Stimulated activated CD4-positive, alpha-beta T cell treated with anti-CD3 and anti-CD28 coated beads, Interleukin-15, amount 100 ng/mL, for 1 hour (primary cell): ENCODE measurements at places on chromosomes 11 and 22.

DNA sequence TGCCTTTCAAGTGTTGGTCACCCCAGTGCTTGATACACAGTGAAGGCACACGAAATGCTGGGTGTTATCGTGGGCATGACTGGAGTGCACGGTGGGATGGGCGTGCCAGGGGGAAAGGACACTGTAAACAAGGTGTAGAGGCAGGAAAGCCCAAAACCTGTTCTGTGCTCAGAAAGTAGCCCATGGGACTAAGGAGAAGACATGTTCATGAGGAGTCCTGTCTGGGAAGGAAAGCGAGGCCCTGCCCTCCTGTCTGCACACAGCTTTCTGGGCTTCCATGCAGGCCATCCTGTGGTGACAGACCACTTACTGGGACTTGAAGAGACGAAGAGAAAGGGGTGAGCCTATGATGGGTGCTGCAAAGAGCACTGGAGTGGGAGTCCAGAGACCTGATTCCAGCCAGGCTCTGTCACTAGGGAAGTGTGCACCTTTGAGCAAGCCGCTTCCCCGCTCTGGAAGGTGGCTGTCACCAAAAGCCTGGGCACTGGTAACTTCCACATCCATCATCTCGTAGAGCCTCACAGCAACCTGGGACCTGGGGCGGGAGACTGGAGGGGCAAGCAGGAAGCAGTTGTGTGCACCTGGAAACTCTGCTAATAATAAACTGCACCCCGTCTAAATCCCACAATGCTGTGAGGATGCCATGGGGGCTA, 846 bp upstream of the POU2F3 start:
- DNase-seq: no peak

- no peak for DNase-seq
Observed at GRCh38 chr22:50604256-50605001, 3.8 kb downstream of the MAPK8IP2 start.

- no peak for DNase-seq
Observed at GRCh38 chr11:63010934-63011439, 4.7 kb downstream of the SLC22A8 start.

- DNase-seq: no peak
Observed at GRCh38 chr11:20122131-20122530, 38.1 kb downstream of the DBX1 start.

DNA sequence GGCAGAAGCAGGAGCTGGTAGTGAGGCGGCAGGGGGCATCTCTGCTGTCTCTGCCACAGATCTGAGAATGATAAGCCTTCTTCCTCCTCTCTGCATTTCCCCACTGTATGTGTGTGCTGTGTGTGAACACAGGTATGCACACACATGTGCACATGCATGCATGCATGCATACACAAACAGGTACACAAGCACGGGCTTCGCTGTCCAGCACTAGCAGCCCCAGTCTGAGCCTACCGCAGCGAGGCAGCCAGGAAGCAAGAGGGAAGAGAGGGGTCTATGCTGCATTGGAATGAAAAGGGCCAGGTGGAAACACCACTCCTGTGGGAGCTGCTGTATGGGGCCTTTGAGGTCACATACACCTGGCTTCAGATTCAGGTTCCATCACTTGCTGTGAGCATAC, 62.4 kb downstream of the TMPRSS5 start:
- no peak for DNase-seq

GRCh38 chr11:109236696-109237095, 185.3 kb upstream of the C11orf87 start:
- no peak for DNase-seq

DNA sequence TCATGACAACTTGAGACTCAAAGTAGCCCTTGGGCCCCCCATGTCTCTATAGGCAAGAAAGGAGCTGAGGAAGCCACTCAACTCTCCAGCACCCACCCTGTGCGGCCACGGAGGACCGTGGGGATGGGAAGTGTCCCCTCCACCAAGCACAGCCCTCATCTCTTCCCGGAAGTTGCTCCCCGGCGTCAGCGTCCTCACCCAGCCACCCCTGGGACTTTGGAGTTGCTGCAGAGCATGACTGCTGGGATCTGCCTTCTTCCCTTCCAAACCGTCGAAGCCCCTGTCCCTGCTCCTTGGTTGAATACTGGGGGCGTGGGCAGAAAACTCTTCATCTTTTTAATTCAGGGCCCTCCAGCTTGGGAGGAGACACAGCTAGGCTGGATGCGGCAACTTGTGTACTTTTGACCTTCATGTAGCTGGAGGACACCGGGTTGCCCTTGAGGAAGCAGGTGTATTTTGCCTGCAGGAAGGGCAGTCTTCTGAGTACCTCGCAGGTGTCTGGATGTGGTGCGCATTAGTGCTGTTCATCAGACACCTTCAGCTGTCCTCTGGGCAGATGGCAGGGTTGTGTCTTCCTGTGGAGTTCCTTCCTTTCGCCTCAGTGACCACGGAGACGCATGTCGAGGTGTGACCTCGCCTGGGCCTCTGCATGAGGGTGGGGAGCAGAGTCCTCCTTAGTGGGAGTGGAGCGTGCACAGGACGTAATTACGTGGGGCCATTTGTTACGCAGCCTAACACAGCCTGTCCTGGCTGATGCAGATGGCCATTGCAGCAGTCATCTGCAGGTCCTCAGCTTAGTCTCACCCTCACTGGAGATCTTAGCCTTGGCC, 12.2 kb upstream of the IFITM3 start:
- DNase-seq: no peak

GRCh38 chr22:23116506-23117263, 25.1 kb downstream of the RSPH14 start:
- no peak for DNase-seq

DNA sequence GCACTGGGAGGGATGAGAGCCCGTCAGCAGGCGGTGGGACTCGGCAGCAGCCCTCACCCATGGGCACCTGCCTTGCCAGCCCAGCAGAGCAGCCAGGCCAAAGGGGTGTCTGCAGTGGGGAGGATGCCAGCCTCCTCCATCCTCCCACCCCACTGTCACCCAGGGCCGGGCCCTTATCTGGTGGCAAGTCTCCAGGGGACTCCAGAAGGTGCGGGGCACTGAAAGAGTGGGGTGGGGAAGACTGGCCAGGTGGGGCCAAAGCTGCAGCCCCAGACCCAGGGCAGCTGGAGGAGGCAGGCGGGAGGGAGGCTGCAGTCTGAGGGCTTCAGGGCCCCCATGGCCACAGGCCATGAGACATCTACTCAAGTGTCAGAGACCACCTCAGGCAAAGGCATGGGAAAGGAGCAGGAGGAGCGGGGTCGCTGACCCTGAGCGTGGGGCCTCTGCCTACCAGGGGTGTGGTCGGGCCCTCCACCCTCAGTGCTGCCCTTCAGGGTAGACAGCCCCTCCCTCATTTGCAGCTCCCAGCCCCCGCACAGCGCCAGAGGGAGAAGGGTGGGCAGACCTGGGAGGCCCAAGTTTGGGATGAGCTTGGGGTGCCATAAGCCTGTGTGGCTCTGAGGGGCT, 3.5 kb downstream of the DGCR6L start:
- no peak for DNase-seq

GRCh38 chr11:34356130-34356529, 1.7 kb downstream of the ABTB2 start:
- no peak for DNase-seq

DNA sequence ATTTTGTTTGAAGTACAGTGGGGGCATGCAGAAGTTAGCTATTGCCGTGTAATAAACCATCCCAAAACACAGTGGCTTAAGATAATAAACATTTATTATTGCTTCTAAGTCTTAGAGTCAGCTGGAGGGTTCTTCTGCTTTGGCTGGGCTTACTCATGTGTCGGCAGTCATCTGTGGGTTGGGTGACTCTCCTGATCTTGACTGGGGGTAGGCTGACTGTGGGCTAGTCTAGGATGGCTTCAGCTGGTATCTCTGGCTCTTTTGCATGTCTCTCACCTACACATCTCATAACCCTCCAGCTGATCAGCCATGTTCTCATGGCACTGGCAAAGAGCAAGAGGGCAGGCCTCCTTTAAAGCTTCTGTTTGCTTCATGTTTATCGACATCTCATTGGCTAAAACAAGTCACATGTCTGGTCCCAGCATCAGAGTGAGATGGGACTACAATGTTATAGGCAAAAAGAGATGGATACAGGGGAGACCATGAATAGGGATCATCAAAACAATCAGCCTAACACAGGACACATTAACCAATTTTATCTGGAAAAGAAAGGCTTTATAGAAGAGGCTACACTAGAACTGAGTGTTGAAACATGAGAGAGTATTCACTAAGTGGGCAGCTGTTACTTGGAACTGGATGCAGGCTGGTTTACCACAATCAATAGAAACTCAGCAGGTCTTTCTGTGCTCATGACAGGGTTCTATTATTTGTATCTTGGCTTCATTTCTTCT, 5.1 kb downstream of the LRRC51 start:
- no peak for DNase-seq

DNA sequence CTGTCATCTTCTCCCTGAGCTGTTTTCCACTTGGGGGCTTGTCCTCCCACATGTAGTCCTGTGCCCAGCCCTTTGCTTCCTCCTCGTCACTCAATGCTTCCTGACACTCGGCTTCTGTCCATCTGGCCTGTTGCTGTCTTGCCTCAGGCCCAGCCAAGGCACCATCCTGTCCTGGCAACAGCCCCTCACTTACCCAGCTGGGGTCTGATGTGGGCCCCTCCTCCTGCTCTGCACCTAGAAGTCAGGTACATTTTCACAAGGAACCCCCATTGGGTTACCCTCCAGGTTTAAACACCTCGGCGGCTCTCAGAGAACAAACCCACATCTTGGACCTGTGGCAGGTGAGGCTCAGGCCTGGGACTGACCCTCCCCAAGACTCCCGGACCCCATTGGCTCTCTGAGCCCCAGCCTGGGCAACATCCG, 784.8 kb downstream of the TBC1D22A start:
- DNase-seq: no peak

- no peak for DNase-seq
Observed at GRCh38 chr11:2089536-2090165, 49.5 kb downstream of the IGF2 start.

- no peak for DNase-seq
Observed at GRCh38 chr22:46424496-46424895, 89.0 kb downstream of the TRMU start.

- no peak for DNase-seq
Observed at GRCh38 chr22:32044477-32044876, 1.4 kb downstream of the SLC5A1 start.

GRCh38 chr11:131206671-131207070, 163.7 kb upstream of the NTM start:
- no peak for DNase-seq

GRCh38 chr11:78453140-78453935, 35.7 kb upstream of the GAB2 start:
- DNase-seq: no peak

- peak; percentile 47 for DNase-seq
Observed at GRCh38 chr11:128686745-128687177, 7.1 kb upstream of the FLI1 start.

DNA sequence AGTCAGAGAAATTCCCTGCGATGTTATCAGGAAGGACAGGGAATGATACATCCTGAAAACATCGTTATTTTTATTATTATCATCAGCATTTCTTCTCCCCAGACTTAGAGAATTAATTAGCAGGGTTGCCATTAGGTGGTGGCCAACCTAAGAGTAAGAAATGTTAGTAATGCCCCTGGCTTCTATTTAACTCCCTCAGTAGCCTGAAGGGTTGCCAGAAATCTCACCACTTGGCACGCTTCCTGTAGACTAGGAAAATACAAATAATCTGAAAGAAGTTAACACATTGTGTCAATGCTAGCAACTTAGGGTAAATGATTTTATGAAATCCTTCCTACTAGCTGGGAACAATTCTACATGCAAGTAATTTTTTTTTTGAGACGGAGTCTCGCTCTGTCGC, 45.5 kb downstream of the ENDOD1 start:
- no peak for DNase-seq

- no peak for DNase-seq
Observed at GRCh38 chr11:111734101-111734953, 31.9 kb downstream of the PPP2R1B start.

DNA sequence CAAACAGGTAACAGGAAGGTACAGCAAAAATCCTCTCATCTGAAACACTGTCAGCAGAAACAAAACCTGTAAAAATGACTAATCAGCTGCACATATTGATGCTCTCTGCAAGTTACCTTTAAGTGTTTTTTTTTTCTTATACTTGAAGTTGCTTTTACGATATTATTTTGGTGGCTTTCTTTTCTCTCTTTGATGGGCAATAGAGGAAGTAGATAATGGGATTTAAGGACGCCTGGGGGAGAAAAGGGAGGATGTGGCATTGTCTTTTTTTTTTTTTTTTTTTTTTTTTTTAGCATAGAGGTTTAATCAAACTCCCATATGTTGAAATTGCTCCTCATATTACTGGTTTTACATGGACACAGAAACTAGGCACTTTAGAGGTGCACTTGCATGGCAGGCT, 11.4 kb upstream of the ADSL start:
- no peak for DNase-seq

- DNase-seq: no peak
Observed at GRCh38 chr11:116840746-116841296, 3.4 kb upstream of the APOA1 start.

- DNase-seq: no peak
Observed at GRCh38 chr11:9017773-9018172, 14.0 kb upstream of the NRIP3 start.

DNA sequence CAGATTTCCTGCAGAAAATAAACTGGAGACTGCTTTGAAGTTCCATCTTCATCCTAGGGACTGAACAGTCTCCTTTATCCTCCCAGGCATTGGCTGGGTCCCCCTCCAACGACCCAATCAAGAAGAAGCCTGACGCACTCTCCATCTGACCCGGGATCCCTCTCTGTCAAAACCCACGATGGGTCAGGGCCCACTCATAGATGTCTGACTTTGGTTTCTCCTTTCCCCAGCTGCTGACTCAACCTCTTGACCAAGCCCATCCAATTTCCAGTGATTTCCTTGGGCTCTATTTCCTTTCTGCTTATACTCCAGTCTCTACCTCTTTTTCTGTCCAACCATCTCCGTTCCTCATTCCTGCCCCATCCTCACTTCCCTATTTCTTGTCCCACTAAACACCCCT, 189.7 kb downstream of the MIAT start:
- no peak for DNase-seq

GRCh38 chr11:96313163-96313562, 29.8 kb downstream of the MAML2 start:
- no peak for DNase-seq

- no peak for DNase-seq
Observed at GRCh38 chr22:40665312-40665711, 14.0 kb upstream of the MCHR1 start.

- no peak for DNase-seq
Observed at GRCh38 chr11:26017322-26017860, 314.5 kb upstream of the ANO3 start.

DNA sequence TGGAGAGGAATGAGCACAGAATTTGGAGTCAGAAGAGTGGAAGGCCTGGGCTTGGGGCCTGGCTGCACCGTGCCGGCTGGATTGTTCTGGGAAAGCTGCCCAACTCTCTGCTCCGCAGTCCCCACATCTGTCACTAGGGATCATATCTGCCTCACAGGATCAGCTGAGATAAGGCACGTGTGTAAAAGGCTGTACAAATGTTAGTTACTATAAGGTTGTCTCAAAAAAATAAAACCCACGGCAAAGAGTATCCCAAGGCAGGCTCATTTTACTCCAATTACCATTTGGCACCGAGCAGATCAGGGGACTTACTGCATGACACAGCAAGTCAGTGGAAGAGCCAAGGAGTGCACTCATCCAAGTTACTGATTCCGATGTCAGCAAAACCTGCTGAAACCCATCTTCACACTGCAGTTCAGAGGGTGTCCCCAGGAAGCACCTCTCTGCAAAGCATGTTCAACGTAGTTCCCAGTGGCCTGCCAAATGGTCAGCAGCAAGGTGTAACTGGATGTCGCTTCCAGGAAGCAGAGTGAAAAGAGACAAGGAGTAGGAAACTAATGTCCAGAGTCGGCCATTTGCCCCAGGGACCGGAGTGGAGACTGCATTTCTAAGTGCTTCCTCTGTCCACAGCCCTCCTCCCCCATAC, 18.1 kb upstream of the MRTFA start:
- DNase-seq: no peak

- DNase-seq: no peak
Observed at GRCh38 chr22:39617342-39617741, 46.8 kb downstream of the CACNA1I start.
